ENCODE measurements at places on chromosomes 11 and 22.

GRCh38 chr11:44854741-44855492, 95.8 kb downstream of the TP53I11 start:
- no peak for DNase-seq

DNA sequence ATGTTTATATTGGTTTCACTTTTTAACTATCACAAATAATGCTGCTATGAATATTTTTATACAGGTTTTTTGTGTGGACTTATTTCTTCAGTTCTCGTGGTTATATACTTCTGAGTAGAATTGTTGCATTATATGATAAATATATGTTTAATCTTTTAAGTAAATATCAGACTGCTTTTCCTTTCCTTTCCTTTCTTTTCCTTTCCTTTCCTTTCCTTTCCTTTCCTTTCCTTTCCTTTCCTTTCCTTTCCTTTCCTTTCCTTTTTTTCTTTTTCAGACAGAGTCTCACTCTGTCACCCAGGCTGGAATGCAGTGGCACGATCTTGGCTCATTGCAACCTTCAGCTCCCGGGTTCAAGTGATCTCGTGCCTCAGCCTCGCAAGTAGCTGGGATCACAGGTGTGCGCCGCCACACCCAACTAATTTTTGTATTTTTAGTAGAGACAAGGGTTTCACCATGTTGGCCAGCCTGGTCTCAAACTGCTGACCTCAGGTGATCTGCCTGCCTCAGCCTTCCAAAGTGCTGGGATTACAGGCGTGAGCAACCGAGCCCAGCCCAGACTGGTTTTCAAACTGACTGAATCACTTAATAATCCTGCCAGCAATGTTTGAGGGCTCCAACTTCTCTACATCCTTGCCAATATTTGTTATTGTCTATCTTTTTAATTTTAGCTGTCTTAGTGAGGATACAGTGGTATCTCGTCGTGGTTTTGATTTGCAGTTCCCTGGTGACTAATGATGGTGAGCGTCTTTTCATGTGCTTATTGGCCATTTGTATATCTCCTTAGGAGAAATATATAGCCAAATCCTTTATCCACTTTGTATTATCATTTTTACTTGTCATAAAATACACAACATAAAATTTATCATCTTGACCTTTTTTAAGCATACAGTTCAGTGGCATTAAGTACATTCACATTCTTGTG, 21.9 kb downstream of the HTR3B start:
- DNase-seq, result no peak

GRCh38 chr11:10494636-10495463, 39.8 kb downstream of the AMPD3 start:
- no peak for DNase-seq

- DNase-seq, result no peak
These were observed 72.5 kb upstream of the SHANK2 start for GRCh38 chr11:71324788-71325417.

DNA sequence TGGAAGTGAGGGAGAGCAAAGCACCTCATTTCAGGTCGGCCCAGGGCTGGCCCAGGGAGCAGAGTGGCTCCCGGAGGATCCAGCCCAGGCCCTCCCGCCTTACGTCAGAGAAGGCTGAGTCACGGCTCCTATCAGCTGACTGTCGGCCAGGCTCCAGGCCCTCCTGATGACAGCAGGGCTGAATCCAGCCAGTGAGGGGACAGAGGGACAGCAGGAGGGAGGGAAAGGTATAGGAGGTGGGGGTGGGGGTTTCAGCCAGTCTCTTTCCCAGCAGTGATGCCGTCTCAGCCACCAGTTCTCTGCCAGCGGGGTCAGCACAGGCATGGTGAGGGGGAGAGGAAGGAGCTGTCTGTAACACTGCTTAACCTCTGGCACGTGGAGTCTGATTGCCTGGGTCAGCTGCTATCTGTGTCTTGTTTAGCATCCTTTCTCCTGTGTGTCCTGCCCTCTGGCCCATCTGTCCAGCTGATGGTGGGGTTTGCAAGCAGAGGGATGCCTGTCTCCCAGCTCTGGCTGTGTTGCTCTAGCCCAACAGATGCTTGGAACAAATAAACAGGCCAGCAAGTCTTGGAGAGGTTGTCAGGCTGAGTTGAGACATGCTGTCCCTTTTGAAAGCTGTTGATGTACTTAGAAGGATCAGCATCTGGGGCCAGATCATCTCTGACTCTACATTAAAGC, 74.0 kb downstream of the ADAMTS15 start:
- peak; percentile 62 for DNase-seq

DNA sequence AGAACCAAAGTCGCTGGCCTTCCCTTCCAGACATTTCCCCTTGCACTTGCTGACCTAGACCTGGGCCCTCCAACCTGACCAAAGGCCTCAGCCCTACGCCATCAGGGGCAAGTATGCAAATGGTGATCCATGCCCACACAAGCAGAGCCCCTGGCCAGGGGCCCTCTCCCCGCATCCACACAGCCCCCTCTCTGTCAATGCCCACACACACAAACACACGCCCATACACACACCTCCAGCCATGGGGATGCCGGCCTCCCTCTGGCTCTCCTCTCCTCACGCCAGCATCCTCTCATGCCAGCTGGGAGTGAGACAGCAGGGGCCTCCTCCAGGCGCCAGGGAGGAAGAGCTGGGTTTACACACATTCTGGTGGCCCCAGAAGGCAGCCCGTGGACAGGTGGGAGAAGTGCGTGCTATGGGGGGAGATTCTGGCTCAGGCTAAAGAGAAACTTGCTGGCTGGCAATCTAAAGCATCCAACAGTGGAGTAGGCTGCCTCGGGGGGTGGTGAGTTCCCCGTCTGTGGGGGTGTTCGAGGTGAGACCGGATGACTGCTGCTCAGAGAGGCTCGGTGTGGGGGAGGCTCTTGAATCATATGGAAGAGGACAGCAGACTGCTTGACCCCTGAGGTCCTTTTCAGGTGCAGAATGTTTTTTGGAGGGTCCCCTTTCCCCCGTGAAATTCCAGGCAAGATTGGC, 4.8 kb downstream of the NRXN2 start:
- no peak for DNase-seq
